Mucosa of descending colon (tissue), 3 donors: ENCODE measurements at places on chromosomes 13 and 19.

DNA sequence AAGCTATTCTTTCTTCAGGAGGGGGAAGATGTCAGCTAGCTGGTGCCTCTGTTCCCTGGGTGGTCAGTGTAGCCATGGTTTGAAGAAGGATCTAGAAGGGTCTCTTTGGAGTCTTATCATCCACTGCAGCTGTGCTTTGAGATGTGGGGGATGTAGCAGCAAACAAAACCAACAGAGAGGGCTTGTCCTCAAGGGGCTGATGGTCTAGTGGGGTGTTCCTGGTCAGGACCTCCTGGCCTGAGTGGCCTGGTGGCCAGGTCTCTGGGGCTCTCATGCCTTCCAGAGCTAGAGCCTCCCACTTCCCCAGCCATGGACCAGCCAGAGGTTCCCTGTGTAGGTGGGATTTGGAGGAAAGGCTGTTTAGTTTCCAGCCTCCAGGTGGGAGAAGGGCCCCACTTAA lies 40.3 kb downstream of the LYL1 start:
- DNase-seq = no peak

DNA sequence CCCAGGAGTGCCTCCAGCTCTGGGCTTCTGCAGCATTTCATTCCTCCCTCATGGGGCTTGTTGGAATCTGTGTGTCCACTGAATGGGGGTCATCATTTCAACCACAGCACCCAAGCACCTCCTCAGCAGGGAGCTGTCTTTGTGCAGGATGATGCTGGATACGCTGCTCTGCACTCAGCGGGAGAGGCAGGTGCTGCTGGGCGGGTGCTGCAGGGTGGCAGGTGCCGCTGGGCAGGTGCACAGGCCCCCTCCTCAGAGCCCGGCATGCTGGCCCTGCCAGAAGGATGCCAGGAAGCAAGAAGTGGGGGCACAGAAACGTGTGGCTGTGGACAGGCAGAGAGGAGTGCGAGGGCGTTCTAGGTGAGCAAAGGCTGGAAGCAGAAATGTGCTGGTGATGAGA lies 121.8 kb upstream of the VSTM2B start:
- DNase-seq = no peak

GRCh38 chr19:47374876-47375693 lies 26.0 kb downstream of the DHX34 start:
- no peak for DNase-seq

- DNase-seq = no peak
Observed at GRCh38 chr19:21472507-21472906, 32.9 kb upstream of the ZNF429 start.
